ENCODE measurements at places on chromosomes 7 and 10.

DNA sequence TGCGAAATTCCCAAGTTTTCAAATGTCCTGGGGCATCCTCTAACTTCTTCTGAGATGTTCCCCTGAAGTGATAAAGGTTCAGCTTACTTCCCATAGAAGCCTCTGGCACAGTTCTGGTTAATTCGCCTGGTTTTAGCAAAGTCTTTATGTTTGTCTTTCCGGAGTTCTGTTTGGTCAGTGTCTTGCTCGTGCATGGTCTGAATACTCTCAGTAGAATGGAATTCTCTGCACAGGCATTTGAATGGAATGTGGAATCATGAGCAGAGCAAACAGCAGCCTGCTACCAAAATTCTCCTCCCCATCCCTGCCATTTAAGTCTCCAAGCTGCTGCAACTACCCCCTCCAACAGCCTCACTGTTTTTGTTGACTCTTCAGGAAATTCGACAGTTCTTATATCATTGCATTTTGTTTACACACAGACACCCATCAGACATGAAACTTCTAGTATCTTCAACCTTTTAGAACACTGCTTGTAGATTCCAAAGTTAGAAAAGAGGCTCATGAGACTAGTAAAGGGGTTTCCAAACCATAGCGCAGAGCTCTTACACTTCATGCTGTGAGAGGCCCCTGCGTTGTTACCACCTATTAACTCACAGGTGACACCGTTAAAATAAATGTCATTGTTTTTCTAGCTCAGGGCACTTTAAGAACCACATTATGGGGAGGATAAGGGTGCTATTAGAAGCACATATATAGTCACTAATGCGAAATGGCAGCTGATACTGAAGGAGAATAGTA, 129.7 kb downstream of the PLCE1 start:
- no peak for DNase-seq

DNA sequence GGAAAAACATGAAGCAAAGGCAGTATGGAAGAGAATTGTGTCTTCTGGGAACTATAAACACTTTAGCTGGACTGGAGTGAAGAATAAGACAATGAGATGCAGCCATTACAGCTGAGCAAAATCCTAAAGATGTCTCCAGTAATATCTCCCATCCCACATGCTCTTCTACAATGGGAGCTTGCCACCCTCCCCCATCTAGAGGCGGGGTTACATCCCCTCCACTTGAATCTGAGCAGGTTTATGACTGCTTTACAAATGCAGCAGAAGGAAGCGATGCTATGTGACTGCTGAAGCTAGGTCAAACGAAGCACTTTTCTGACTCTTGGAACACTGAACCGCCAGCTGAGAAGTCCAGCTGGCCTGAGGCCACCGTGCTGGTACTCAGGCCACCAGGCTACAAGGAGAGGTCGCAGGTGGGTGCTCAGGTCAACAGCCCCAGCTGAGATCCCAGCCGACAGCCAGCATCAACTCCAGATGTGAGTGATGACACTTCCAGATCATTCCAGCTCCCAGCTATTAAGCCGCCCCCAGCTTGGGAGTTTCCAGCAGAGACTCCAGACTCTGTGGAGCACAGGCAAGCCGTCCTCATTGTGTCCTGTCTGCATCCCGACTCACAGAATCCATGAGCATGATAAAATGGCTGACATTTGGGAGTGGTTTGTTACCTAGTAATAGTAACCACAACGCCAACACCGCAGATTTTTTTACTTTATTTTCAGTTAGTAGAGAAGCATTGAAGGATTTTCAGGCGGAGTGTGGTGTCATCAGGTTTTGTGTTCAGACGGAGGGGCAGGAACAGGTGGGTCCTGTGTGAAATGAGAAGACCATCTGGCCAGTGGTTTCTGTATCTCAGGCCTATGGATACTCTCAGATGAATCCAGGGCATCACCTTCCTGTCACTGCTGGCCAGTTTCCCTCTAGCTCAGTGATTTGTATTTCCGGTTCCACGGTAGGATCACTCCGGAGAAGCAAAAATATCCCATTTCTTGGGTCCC, 89.3 kb downstream of the NPY start:
- DNase-seq = no peak

DNA sequence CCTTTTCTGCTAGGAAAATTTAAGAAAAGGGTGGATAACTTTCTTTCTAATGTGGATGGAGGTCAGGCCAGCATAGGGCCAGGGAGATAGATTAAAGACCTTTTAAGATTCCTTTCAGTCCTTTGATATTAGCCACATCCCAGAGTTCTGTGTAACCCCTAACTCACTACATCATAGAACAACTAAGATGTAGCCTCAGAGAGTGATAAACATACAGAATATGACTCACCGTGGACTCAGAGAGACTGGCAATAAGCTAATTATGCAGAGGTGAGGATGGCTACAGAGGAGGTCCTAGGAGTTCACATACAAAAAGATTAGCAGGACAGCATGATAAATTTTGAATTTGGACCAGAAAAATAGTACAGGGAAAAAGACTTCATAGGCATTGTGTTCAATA, 141.0 kb downstream of the AOAH start:
- no peak for DNase-seq

- no peak for DNase-seq
These were observed 18.6 kb downstream of the AKR1C2 start for GRCh38 chr10:4984971-4985594.

DNA sequence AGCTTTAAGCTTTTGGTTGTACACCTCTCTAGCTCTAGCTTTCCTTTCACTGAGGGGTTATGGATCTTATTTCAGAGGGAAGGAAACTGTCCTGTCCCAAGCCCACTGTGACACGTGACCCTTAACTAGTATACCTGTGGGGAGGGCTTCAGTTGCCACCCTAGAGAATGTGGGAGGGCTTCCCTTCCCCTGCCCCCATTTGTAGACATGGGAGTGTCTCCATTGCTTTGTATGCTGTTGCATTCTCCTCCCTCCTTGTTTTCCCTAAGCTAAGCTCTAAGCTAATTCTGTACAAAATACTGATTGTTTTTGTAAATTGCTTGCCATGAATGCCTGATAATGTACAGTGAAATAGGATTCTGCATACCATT, 11.2 kb downstream of the LUC7L2 start:
- DNase-seq = no peak

DNA sequence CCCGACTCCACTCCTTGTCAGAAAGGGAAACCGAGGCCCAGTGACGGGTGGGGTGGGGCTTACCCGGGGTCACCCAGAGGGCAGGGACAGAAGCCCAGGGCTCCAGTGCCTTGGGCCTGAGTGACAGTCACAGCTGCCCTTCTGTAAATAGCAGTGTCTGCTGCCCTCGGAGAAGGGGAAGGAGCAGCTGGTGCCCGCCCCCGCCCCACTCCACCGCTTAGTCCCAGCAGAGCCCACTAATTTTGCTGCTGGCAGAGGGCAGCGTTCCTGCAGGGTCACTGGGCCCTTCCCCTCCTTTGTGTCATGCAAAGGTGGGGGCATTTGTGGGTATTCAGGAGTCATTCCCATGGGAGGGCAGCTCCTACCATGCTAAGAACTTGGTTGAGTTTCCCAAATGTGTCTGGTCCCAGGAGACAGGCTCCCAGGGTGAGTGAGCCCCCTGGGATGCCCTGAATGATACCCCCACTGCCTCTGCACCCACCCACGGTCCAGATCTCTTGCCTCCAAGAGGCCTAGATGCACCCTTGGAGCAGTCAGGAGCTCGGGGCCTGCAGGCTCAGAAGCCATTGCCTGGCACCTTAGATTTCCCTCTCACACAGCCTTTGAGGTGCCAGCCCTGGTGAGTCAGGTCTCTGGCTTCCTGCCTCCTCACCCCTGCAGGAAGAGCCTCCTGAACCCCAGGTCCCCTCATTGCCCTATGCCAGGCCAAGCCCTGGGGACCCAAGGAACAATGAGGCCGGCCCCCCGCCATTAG, 17.2 kb downstream of the SH2B2 start:
- DNase-seq = no peak

GRCh38 chr7:95916573-95917297, 144.4 kb downstream of the DYNC1I1 start:
- peak; percentile 85 for DNase-seq

DNA sequence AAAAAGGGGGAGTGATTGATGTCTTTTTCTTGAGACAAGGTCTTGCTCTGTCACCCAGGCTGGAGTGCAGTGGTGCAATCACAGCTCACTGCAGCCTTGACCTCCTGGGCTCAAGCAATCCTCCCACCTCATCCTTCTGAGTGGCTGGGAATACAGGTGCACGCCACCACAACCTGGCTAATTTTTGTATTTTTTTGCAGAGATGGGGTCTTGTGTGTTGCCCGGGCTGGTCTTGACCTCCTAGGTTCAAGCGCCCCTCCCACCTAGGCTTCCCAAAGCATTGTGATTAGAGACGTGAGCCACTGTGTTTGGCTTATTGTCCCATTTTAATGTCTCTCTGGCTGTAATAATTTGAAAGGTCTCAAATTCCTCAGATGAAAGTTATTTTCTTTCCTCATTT, 21.8 kb downstream of the UPP1 start:
- DNase-seq = no peak

GRCh38 chr10:21084700-21085099, 187.6 kb upstream of the NEBL start:
- no peak for DNase-seq

GRCh38 chr10:15440204-15440711, 69.2 kb upstream of the FAM171A1 start:
- DNase-seq = no peak

- DNase-seq = no peak
These were observed 11.9 kb upstream of the COL1A2 start for GRCh38 chr7:94382746-94383145.

GRCh38 chr7:99918959-99919813, at the start of gene TRIM4:
TSS of gene TRIM4 (minus strand) at chr7:99919530. CDS start at chr7:99919401, 129 bp downstream.
- peak; percentile 13 for DNase-seq

Measured in endothelial cell (in vitro differentiated cells).